ENCODE measurements at places on chromosomes 3 and 15.

GRCh38 chr3:187085021-187085666 lies 54.2 kb downstream of the RPL39L start:
- no peak for DNase-seq

DNA sequence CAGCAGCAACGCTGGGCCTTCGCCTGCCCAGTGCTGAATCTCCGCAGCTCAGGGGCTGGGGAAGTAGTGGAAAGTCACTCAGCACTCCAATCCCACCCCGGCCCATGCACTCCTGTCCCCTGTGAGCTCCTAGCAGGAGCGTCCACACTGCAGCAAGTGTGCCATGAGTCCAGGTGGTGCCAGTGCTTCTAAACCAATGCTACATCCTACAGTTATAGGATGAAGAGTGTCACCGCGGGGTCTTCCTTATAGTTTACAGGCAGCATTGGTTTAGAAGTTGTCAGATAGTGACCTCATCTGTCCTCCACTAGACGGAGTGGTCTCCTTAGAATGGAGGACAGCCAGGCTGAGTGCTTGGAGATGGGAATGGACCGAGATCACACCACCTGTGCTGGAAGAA lies 221.4 kb downstream of the GABRB3 start:
- DNase-seq, result no peak

DNA sequence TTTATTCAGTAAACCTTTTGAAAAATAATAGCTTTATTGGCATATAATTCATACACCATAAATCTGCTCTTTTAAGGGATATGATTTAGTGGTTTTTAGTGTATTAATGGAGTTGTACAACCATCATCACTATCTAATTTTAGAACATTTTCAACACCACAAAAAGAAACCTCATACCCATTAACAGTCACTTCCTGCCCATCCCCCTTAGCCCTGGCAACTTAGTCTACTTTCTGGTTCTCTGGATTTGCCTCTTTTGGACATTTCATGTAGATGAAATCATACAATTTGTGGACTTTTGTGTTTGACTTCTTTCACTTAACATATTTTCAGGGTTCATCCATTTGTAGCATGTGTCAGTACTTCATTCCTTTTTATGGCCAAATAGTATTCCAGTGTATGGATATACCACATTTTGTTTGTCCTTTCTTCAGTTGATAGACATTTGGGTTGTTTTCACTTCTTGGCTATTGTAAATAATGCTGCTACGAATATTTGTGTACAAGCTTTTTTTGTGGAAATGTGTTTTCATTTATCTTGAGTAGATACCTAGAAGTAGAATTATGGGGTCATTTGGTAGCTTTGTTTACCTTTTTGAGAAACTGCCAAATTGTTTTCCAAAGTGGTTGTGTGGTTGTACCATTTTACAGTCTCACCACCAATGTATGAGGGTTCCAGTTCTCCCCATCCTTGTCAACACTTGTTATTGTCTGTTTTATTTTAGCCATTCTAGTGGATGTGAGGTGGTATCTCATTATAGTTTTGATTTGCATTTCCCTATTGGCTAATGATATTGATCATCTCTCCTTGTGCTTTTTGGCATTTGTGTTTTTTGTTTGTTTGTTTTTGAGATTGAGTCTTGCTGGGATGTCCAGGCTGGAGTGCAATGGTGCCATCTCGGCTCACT lies 45.8 kb downstream of the SMAD3 start:
- no peak for DNase-seq

- DNase-seq, result no peak
Measured at GRCh38 chr15:93146601-93147000, 57.6 kb upstream of the RGMA start.

GRCh38 chr3:111601810-111602209 lies 6.7 kb upstream of the ZBED2 start:
- no peak for DNase-seq

DNA sequence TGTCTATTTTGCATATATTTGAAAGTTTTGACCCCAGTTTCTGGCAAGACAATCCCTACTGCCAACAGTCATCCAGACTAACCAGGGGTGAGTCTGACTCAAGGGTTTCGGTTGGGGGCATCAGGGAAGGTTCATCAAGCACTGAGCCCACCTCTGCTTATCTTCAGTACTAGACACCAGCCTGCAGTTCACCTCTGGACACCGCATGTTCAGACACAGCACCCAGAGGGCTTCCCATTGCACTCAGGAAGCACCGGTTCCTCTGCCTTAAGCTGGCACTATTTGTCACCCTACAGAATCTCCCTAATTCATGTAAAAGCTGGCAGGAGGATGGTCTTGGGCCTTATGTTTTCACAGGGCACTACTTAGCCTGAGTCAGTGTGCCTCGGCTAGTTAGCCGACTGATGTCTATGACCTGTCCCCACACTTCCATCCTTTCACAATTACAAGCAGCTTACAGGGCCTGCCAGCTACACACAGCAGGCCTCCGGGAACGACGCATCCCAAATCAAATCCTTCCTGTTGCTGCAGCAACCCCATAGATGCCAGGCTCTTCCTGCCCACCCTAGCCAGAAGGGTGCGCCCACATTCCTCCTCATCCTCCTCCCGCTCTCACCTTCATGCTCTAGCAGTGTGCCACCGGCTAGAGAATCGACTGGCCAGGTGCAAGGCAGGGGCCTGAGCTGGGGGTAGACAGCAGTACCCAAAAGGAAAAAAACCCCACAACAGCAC lies 52.5 kb downstream of the SH3BP5 start:
- DNase-seq, result no peak

- DNase-seq, result no peak
Measured at GRCh38 chr15:35728219-35728940, 182.4 kb upstream of the DPH6 start.

- DNase-seq, result no peak
Measured at GRCh38 chr3:182668541-182668940, 124.8 kb upstream of the ATP11B start.

DNA sequence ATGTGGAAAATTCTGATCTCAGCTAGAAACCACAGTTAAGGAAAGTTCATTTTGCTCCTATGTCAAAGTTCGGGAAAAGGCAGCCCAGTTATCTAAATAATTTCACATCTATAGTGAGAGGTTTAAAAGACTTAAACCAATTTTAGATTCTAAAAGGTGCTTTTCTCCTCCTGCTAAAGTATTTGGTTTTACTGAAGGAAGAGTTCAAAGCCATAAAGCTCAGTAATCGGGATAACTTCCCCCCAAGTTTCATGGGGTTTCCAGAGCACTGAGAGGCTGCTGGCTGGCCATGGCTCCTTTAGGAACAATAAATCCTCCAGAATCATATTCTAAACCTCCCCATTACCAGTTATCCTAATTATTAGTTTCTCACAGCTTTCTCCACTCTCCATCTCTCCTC lies 38.2 kb downstream of the ZIC4 start:
- no peak for DNase-seq

- no peak for DNase-seq
Measured at GRCh38 chr3:180278583-180279188, 241.9 kb upstream of the PEX5L start.

DNA sequence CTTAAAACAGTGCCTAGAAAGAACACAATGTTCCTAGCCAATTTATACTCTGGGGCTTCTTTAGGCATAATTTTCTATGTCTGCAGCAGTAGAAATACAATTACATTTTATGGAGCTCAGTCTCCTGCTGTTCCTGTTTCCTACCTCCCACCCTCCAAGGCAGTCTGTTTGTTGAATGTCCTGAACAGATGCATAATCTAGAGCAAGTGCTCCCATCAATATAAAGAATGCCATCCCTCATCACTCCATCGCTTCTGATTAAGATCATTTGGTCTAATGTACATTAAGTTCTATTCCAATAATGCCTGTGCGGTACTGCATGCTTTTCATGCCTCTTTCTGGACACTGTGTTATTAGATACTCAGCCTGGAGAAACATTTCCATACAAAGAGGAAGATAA lies 869.8 kb upstream of the CFAP20DC start:
- no peak for DNase-seq

DNA sequence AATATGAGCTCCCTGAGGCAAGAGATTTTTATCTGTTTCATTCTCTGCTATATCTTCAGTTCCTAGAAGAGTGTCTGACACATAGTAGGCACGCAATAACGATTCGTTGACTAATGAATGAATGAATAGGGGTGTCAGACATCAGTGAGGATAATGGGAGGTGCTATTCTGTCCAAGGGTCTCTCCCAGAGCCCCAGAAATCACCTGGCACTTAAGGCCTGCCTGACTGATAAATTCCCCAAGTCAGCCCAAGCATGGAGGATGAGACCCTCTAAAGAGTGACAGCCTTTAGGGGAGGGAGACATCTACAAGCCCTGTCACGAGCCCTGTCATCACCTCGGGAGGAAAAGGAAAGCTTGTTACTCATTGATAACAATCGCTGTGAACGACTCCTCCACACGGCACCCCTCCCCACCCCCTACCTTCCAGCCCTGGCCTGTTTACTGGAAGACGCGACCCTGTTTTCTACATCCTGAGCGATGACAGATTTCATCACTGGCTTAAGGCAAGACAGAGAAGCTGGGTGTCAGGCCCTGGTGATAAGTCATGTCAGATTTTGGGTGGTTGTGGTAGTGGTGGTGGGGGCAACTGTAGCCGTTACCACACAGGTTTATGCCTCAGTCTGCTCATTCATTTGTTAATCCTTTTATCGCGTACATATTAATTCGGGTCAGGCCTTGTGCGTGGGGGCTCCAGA lies 23.1 kb downstream of the BHLHE40 start:
- DNase-seq, result no peak

DNA sequence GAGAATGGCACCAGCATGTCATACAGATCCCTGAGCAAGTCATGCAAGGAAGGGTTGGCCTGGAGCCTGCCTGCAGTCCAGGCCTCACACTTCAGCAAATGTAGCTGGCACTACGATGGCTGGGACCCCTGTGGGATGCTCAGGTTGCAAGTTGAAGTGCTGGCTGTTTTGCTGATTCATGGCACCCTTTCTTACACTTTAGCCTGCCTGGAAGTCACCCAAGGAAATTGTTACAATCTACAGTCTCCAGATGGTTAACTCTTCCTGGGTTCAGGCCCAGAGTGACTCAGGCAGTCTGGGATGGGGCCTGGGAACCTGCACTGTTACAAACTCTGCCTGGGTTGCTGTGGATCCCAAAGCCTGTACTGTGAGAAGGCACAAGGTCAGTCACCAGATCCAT lies 91.0 kb upstream of the SLC6A11 start:
- no peak for DNase-seq

DNA sequence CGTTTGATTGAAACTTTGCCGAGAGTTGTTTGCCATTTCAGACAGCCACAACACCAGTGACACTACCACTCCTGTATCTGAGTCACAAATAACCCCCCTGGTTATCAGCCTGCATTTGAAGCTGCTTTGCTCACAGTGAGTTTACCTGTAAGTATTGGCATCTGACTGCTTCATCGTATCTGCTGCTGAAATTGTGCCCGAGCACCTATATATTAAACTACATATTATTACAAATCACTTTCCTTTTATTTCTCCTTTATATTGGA lies 39.2 kb upstream of the SPSB4 start:
- no peak for DNase-seq

DNA sequence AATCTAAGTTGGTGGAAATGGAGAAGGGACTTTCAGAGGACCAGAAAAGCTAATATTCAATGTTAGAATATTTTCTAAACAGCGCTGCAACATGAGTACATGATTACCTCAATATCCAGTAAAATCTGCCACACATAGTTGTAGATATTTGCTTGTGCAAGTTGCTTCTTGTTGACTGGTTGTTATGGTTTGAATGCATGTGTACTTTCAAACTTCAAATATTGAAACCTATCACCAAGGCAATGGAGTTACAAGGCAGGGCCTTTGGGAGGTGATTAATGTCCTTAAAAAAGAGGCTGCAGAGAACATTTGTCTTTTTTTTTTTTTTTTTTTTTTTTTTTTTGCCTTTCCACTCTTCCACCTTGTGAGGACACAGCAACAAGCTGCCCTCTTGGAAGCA lies 49.9 kb downstream of the TMCO5A start:
- no peak for DNase-seq

- DNase-seq, result no peak
Measured at GRCh38 chr3:31721676-31722075, 189.0 kb downstream of the STT3B start.

GRCh38 chr15:89130201-89130600 lies 41.9 kb downstream of the ABHD2 start:
- no peak for DNase-seq

GRCh38 chr3:175869404-175869803 lies 1010.3 kb downstream of the NAALADL2 start:
- no peak for DNase-seq

DNA sequence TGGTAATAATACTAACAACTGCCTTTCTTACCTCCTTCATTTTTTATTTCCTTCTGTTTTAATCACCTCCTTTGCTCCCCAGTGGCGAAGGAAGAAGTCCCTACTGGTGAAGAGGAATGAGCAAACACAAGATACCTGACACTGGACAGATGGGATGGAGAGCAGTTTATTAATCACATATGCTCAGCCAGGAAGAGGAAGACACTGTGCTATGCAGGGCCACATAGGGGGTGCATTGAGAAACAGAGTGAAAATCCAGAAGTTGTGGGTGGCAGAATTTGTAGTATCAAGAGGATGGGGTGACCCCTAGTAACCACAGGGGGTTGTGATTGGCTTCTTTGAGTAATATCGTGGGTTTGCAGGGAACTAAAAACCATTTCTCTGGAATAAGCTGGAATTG lies 1041.9 kb downstream of the OTOL1 start:
- DNase-seq, result no peak

DNA sequence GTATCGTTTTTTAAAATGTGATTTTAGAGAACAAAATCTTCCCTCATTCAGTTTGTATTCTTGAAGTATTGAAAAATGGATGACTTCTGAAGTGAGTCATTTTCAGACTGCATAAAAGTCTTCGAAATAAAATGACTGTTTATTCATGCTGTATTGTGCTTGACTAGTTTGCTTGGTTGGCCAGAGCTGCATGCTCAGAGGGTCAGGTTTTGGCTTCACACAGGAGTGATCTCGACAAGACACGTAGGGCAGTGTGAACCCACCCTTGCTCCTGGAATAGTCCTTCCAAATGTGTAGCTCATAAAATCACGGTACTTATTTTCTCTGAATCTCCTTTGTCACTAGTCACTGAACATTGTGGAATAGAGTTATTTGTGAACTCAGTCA lies 73.3 kb downstream of the FNDC3B start:
- DNase-seq, result no peak

DNA sequence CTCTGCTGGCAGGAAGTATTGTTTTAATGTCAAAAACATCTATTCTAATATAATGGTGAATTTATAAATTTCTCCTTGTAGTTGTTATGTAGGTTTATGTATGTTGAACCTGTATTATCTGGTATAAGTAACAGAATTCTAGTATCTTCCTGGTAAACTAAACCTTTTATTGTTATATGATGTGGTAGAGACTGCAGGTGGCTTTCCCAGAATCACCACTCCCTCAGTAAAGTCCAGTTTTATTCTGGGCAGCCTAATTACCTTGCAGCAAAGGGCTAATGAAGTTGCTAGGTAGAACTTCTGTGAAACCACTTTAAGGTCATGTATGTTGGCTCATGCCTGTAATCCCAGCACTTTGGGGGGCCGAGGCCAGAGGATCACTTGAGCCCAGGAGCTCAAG lies 15.6 kb downstream of the CSNK1G1 start:
- DNase-seq, result no peak

DNA sequence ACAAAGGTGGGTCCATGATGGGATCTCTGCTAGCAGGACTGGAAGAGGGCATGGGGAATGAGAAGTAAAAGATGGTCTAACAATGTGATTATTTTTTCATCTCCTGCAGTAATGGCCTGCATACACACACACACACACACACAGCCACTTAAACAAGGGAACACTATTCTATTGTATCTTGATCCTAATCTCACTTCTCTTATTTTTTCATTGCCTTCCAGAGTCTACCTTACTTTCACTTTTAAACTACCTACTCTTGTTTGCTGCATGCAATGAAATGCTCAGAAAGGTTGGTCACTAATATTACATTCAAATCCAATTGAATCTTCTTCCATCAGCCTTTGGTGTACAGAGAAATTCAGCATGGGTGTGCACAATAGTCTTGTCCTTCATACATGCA lies 853.8 kb downstream of the IGSF11 start:
- no peak for DNase-seq
